Left renal pelvis (tissue), 4 donors: ENCODE measurements at places on chromosomes 7 and 10.
A peak's percentile ranks its signal among the peaks of the same experiment; 100 is the strongest.

DNA sequence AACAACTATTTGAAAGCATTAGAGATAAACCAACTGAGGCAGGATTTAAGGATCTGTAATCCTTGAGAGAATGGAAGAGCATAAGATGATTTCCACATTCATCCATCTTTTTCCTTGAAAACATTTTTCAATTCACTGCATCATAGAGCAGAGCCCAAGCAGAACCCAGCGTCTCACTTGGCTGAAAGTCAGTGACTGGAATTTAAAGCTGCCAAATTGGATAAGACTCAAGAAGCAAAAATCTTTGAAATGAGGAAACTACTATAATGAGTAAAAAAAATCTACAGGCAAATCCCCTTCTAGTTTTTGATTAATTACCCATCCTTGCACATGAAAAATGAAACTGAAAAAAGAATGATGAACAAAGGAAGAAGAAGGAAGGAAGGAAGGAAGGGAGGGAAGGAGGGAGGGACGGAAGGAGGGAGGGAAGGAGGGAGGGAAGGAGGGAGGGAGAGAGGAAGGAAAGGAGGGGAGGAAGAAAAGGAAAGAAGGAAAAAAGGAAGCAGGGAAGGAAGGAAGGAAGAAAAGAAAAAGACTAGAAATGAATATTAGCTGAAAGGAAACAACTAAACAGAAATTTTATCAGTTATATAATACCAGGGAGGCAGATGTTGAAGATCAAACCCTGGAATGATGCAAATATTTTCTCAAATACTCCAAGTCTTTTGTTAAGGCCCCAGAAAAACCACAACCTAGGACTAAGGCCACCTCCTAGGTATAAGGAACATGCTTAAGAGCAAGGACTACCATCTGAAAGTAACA, 336.3 kb upstream of the MAGI2 start:
- DNase-seq, result no peak

DNA sequence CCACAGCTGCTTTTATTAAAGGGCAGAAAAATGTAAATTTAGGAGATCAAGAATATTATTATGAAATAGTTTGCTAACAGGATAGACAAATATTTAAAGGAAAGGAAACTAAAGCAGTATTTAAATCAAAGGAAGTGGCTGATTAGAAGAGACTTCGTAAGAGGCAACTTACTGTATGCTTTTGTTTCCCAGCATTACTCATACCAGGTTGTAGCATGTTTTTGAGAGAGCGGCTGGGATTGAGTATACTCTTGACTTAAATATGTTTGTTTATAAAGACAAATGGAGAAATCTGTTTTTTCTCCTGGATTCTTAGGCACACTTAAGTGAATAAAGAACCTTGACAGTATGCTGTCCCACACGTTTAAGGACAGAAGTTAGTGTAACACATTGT, 293.7 kb downstream of the ZNF248 start:
- no peak for DNase-seq

- DNase-seq, result no peak
Observed at GRCh38 chr7:152335900-152336571, 99.8 kb downstream of the KMT2C start.

GRCh38 chr7:44673324-44673723, 66.9 kb downstream of the OGDH start:
- DNase-seq, result no peak

GRCh38 chr10:103504181-103504783, 10.8 kb downstream of the NEURL1 start:
- peak; percentile 68 for DNase-seq

DNA sequence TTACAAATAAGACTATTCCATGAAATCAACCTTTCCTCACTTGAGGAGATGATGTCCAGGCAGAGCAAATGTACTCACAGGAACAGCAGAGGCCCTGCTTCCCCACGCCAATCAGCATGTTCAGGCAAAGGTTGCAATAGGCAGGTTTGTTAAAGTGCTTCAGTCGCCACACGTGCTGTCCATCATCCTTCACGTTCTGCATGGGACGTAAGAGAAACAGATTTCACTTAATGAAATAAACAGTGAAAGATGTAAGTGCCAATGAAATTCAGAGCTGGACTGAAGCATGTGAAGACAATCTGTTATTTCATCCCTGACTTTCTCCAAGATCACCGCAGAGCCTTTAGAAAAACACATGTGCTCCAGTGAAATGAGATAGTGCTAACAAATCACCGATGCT, 217.4 kb downstream of the DGKB start:
- no peak for DNase-seq

DNA sequence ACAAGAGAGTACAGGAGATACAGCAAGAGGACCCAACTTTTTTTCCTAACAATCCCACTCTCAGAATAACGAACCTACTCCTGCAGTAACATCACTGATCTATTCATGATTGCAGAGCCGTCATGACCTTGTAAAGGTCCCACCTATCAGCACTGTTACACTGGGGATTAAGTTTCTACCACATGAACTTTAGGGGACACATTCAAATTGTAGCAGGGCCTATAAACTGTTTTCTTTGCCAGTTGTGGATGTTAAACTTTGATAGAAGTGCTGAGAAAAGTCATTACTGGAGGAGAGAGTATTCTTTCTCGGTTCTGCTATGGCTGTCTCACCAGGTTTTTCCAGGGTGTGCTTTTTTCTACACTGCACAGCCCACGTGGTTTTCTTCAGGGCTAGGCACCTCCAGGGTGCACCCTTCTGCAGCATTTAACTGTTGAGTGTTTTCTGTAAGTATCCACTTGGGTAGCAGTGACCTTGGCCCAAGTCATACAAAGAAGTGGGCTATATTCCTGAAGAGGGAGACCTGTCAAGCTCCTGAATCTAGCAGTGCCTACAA, 131.6 kb upstream of the AHR start:
- no peak for DNase-seq

- no peak for DNase-seq
Observed at GRCh38 chr10:4515721-4516120, 310.3 kb upstream of the AKR1E2 start.

DNA sequence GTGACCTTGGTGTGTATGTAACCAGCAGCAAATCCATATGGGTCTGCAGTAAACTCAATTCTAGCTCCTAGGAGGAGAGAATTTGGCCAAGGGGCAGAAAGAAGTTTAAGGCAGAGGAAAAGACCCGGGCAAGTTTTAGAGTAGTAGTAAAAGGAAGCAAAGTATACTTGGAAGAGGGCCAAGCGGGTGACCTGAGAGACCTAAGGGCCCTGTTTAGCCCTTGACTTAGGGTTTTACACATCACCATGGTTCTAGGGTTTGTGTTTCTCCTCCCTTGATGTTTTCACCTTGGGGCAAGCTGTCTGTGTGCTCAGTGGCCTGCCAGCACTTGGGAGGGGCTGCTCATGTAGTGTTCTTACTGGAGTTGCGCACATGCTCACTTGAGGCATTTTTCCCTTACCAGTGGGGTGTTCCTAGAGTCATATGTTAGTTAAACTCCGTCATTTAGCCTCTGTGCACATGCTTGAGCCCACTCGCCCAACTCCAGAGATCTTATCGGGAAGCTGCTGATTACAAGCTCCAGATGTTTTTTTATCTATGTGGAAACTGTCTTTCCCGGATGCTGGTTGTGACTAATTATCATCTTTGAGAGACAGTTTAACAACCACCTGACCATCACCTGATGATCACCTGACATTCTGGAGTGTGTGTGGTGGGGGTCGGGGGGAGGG, 137.6 kb upstream of the PRSS1 start:
- DNase-seq, result no peak

DNA sequence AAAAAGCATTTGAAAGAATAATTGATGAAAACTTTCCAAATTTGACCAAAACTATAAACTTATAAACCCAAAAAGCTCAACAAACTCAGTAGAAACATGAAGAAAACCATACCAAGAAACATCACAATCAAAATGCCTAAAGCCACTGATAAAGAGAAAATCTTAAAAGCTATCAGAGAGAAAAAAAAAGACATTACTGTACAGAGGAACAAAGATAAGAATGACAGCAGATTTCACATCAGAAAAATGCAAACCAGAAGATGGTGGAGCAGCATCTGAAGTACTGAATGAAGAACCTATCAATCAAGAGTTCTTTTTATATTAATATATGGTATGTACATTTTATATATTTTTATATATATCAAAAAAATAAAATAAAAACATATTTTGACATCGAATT, 2.4 kb upstream of the GPAM start:
- DNase-seq, result no peak

DNA sequence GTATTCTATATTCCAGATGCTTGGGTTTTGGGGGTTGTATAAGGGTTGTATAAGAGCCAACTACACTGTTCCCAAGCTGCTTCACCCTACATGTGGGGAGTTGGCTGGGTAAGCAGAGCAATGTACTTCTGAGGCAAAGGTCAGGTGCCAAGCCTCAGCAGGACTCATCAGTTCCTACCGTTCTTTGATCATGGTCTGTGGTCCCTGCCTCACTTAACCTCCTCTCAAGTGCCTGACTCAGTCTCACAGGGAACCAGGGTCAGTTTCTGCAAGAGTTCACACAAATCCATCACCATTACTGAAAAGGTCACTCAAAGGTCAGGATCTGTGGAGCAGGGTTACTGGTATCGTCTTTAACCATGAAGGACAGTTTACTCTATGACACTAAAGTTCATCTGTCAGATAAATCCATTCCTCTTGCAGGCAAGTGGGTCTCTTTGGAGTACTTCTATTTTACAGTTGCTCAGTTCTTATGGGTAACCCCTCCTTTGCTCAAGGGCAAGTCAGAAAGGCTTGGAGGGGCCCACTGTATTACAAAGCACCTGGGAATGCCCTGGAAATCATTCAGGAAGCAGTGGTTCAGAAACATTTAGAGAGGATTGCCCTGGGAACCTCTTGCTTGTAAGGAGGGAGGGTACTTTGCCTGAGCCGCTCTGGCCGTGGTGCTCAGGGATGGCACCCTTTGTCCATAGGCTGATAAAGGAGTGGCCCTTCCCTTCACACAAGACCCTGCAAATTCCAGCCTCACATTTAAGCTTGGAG, 184.3 kb upstream of the CDCA7L start:
- no peak for DNase-seq

DNA sequence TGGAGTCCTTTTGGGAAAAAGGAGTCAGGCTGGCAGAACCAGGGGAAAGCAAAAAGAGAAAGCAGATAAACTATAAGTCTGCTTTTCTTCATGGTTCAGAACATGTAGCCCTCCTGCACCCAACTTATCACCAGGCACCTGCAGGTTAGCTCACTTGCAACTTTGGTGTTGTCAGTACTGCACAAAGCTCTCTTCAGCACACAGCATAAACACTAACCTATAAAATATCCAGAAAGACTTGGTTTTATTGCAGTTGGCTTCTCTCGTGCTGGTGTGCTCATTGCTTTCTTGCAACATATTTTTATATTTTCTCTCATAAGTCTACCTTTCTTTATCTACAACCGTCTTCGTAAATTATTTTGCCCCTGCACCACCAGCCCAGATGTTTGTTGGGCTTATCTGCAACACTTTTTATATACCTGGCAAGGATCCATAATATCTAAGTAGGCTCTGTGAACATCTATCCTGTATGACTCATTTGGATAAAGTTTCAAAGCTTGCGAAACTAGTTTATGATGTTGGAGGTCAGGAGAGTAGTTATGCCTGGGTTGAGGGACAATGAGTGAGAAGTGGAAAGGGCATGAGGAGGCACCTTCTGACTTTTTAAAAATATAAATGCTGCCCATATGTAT, 164.6 kb downstream of the ANKRD30A start:
- DNase-seq, result no peak

DNA sequence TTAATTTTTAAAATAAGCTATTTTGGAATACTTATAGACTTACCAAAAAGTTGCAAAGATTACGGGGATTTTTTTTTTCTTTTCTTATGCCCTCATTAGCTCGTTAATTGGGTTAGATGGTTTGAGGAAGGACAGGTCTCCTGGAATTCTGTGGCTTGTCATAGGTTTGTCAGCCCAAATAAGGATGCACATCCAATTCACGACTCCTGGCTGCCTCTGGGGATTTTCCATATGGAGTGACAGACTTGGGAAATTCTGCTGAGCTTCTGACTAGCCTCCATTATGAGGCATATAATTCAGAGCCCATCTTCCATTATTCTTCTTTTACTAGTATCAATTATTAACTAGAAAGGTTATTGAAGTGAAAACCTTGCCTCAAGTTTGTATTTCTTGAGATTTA, 102.1 kb downstream of the AUTS2 start:
- no peak for DNase-seq

GRCh38 chr10:101781984-101782810, 1.0 kb downstream of the NPM3 start:
- no peak for DNase-seq

GRCh38 chr7:42878303-42878702, 33.6 kb downstream of the C7orf25 start:
- DNase-seq, result no peak
